ENCODE measurements at places on chromosomes 2 and 18. TPM values are rescaled to one million over a fixed set of nuclear protein-coding genes. Genes with fewer than 3 reads are reported as not detected.
A peak's percentile ranks its signal among the peaks of the same experiment; 100 is the strongest.

Gene DTNA
- total RNA-seq: 14.1 TPM

Gene SOS1
- total RNA-seq: 32.3 TPM

Gene LOXHD1
- 2.8 TPM for total RNA-seq

Gene FEV
- total RNA-seq: not detected

DNA sequence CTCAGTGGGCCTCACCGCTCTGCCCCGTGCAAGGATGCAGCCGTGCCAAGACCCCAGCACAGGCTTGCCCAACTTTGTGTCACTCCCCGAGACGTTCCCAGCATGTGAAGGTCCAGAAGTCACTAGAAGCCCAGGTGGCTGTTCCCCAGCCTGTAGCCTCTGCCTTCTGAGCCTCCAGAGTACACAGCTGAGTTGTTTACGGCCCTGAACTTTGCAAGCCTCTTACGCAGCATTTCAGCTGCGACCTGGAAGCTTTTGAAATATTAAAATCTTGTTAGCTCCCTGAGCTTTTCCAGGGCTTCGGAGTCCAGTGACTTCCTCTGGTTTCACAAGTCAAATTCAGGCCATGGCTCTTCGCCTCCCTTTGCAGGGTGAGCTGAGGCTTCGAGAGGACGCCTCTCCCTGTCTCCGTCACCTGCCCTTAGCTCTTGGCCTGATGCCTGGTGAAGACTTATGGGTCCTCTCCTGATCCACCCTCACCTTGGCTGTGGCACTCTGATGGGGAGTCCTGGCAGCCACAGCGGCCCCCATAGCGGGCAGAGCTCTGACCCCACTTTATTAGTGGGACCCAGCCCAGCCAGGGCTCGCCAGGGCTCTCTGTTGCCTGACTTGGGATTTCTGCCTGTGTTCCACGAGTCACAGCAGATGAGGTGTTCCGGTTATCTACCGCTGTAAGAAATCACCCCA is 76.5 kb upstream of the HPCAL1 start:
- no peak for DNase-seq

DNA sequence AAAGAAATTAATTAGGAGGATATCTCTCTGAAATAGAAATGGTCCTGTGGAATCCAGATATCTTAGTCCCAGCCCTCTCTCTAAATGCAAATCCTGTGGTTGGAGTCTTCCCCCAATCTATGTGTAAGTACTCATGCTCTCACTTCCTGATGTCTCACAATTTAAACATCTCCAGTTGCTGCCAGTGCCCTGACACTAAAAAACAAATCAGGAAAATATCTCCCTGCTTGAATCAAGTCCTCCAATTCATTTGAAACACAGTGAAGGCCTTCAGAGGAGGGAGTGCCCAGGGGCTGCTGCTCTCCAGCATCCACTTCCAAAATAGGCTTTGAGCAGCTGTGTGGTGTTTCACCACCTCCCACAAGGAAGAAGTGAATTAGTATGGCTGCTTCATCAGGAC is 413.8 kb downstream of the RAD51AP2 start:
- no peak for DNase-seq

DNA sequence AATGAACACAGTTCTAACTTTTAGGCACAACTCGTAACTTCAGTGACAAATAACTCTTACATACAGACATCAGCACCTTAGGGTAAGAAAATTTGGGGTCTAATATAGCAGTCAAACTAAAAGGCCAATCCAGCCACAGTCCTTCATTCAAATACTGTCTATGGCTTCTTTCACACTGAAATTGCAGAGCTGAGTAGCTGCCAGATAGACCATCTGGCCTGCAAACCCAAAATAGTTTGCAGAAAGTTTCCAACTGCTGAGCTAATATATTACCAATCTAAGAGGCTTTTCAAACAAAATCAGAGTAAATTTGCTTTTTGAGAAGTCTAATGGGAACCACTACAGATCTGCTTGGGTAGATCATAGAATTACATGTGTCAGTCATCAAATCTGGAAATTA is 183.4 kb downstream of the GALR1 start:
- DNase-seq: peak; percentile 47
